Activated gamma-delta T cell (primary cell): ENCODE measurements at places on chromosomes 1 and 21.

- DNase-seq = no peak
Observed at GRCh38 chr1:8121261-8122159, 95.4 kb upstream of the ERRFI1 start.

- DNase-seq = no peak
Observed at GRCh38 chr1:17194615-17195528, 10.1 kb upstream of the PADI1 start.

DNA sequence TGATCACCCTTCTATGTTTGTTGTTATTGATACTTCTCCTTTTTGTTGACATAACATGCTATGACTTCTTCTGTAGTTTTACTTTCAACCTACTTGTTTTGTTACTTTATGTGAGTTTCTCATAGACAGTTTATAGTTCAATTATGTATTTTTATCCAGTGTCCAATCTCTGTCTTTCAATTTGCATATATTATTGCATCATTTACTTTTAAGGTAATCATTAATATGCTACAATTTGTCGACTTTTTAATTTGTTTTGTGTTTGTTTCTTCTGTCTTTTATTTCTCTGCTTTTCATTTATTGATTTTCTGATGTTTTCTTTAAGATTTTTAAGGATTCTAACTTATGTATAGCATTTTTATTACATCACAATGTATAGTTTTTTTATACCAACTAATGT is 10.3 kb downstream of the OR13G1 start:
- no peak for DNase-seq

- no peak for DNase-seq
Observed at GRCh38 chr1:229784834-229785233, 158.8 kb downstream of the URB2 start.

DNA sequence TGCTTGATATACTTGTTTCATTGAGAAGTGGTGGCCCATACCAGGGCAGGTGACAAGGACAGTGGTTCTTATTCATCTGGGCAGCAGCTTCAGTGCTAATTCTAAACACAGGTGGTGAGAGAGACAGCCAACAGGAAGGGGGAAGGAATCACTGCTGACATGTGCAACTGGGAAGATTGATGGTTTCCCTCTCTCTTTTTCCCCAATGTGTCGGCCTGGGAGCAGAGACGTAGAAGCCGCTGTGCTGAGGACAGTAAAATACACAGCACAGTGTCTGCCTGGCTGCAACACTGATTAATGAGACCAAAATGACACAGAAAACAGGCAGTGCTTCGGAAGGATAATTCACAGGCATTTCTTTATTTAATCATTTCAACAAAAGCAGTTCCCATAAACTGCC is 48.8 kb downstream of the WARS2 start:
- no peak for DNase-seq

GRCh38 chr1:25049190-25049589 is 119.1 kb upstream of the RUNX3 start:
- DNase-seq = no peak
